Fibroblast of mammary gland (primary cell): ENCODE measurements at places on chromosomes 12 and 14.

DNA sequence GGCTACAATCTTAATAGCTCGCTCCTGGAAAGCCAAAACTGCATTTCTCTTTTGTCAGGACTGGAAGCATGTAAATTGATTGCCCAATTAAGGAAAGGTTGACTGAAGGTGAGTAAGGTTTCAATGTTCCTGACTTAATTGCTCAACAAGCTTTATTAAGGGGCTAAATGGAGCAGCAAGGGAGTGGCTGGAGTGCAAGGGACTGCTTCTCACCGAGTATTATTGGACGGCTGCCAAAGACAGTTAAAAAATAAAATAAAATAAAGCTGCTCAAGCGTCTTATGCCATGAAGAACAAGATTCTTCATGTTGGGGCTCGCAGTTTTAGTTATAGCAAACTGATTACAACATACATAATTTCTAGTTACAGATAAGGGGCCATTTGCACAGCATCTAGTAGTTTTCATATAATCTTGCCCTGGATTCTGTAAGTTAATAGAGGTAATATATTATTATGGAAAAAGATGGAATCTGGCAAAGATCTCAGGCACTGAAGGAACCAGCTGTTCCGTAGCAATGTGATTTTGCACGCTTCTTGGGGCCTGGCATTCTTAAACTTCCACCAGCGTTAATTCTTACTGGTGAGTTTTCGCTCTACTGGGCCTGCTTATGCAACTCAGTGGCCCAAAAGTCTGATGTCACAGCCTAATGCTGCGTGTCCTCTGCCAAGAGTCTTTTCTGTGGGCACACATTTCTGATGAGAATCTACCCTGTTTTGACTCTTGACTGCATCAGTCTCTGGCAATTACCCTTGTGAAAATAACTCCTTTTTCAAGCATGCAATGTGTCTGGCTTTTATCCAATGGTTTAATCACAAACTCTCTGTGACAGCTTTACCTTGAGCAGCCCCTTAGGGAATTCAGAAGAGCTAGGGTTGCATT lies 108.5 kb downstream of the SLC38A1 start:
- DNase-seq, result peak; percentile 58

- DNase-seq, result peak; percentile 81
Measured at GRCh38 chr12:66409195-66409871, 107.0 kb downstream of the HELB start.

DNA sequence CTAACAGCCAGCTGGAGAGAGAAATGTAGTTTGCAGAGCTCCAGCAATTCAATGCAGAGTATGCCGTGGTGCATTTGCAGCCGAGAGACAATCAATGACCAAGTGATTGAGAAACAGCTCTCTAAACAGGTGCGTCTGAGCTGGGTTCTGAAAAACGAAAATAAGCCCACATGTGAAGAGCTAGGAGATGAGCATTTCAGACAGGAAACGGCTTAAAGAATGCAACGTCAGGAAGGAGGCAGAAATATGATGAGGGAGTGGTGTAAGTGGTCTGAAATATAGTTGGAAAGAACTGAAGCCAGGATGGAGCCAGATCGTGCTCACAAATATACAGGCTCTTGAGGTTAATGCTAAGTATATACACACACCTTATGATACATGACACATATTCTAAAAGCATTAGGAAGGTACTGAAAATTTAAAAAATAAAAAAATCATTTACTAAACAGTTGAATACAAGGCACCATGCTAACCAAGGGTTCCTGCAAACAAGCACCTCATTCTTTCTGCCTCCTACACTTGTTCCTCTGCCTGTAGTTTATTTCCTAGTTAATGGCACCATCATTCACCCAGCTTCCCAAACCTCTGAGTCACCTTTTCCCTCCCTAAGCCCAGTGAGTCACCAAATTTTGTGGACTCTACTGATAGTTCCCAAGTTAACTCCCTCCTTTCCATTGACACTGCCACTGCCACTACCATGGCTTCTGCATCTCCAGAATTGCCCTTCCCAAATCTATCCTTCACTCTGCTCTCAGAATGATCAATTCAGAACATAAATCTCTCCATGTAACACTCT lies 2.3 kb upstream of the GARIN2 start:
- DNase-seq, result peak; percentile 83

DNA sequence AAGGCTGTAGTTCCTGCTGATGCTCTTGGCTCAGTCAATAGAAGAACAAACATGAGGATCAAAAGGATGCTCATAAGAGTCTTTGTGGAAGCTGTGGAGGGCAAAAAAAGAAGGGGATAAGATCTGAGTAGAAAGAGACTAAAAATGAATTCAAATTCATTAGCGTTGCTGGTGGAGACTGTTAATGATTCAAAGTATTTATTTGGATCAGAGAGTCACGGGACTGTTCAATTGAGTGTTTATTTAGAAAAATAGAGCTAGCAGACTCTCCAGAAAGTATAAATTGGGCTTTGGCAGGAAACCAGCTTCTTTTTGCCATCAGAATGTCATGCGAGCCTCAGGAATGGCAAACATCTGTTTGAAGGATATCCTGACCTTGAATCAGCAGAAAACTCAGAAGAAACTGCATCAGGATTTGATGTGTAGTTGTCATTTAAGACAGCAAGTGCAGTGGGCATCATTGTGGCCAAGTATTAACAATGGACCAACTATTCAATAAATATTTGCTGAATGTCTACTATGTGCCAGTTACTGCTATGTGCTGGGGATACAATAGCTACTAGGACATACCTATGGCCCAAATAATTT lies 126.4 kb downstream of the TBC1D30 start:
- no peak for DNase-seq

- no peak for DNase-seq
Measured at GRCh38 chr14:61386173-61386772, 64.9 kb downstream of the PRKCH start.

GRCh38 chr14:30005114-30005808 lies 77.6 kb upstream of the PRKD1 start:
- peak; percentile 81 for DNase-seq

DNA sequence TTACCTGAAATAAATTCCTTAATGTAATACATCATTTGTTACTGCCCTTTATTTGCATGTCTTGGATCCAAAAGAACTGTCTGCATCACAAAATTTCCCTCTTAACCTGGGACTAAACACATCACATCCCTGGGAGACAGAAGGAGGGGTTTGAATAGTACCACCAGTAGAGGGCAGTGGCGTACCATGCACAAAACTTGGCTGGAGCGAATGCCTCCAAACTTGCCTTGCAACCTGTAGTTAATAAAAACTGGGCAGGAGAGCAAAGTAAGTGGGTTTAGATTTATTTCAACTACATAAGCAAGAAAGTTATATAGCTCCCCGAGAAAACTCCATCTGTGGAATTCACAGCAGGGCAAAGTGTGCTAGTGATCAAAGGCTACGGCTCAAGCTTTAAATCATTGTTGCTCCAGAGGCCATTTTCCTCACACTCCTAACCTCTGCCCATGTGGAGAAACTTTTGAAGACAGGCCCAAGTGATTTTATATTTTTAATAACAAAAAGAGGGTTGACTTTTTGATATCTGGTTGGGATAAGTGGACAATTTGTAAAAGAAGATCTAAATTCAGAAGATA lies 1176.7 kb upstream of the SEL1L start:
- DNase-seq, result peak; percentile 74

DNA sequence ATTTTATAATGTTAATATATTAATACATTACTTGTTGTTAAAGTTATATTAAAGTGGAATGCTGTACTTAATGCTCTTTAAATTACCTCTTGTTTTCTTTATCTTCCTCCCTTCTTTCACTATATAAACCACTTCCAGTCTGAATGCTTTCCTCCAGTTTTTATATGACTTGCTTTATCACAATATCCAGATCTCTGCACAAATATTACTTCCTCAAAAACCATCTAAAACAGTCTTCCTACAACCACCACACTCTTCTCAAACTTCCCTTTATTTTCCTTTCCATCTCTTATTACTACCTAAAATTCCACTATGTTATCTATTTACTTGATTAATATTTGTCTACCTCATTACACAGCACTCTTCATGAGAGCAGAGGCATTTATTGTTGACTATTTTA lies 956.6 kb downstream of the LRFN5 start:
- DNase-seq, result no peak

DNA sequence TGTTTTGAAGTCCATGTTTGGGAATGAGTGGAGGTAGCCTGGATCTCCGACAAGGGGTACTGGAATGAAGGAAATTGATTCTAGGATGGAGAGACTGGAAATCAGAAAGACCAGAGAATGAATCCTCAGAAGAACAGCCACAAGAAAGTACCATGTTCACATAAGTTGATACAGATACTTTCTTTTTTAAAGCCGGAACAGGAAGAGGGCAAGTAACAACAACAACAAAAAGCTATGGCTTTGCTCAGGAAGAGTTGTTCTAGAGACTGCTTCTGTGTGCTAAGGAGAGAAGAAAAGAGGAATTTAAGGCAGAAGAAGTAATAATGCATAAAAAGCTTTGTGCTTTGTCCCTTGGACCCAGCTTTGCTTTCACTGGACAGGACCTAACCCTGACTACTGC lies 6.2 kb downstream of the TC2N start:
- DNase-seq, result no peak

DNA sequence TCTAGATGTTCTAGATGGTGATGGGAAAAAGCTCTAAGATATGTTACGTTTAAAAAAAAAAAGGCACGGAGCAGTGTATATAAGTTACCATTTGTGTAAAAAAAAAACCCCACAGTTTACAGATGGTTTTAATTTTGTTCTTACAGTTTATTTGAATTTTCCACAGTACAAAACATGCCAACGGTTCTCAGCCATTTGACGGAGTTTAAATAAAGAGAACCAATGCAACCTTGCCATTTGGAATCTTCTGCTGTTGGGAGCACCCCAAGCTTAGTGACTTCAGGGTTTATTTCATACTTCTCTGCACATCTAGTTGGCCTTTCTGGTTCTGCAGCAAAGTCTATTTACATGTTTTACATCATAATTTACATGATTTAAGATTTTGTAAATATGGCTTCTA lies 7.7 kb upstream of the HPD start:
- DNase-seq, result peak; percentile 62

DNA sequence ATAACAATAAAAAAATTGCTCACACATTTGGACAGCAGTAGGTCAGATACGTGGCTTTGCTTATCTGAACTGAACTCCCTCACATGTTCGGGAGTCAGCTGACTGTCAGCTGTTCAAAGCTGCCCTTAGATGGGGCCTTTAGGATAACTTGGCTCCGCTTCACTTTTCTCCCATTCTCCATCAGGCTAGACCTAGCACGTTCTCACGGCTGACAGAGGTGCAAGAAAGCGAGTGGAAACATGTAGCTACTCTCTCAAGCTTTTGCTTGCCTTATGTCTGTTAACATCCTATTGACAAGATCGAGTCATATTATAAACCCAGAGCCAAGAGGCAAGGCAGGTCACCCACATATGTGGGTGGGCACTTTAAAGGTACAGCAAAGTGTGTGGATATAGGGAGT lies 112.0 kb upstream of the PDZRN4 start:
- no peak for DNase-seq

GRCh38 chr12:71333418-71333817 lies 106.2 kb upstream of the LGR5 start:
- DNase-seq, result no peak

DNA sequence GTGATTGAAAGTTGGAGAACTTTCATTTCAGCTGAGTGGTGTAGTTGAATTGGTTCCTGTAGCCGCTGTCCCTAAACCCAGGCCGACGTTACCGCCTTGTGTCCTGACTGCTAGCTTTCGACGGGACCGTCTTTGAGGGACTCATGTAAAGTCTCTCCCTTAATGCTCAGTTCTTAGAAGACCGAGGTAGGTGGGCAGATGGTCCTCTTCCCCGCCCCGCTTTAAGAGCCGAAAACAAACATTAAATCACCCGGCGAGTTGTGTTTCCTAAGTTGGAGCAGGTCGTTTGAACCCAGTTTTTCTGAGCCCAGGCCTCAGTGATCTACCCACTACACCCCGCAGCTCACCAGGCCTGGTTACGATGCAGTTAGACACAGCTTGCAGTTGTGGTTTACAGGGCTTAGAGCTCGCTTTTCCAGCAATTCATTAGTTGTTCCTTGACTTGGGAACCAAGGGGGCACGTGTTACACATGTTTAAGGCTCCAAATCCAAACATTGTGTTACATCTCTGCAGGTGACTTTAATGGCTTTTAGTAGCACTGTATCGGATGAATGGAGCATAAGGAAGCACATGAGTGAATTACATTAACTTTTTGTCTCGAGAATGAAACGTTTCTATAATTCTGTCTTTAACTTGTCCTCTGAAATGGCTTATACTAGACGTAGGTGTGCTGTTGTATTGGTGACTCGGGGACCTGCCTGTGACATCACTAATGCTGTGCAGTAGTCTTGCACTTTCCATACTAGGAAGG lies 790 bp downstream of the NEDD1 start:
- peak; percentile 30 for DNase-seq

GRCh38 chr12:107655281-107656065 lies 30.1 kb upstream of the PWP1 start:
- DNase-seq, result no peak

GRCh38 chr12:69099201-69099837 lies 140.1 kb upstream of the CPSF6 start:
- DNase-seq, result no peak

- peak; percentile 47 for DNase-seq
Measured at GRCh38 chr14:67187826-67188225, 1.4 kb upstream of the GARIN2 start.

DNA sequence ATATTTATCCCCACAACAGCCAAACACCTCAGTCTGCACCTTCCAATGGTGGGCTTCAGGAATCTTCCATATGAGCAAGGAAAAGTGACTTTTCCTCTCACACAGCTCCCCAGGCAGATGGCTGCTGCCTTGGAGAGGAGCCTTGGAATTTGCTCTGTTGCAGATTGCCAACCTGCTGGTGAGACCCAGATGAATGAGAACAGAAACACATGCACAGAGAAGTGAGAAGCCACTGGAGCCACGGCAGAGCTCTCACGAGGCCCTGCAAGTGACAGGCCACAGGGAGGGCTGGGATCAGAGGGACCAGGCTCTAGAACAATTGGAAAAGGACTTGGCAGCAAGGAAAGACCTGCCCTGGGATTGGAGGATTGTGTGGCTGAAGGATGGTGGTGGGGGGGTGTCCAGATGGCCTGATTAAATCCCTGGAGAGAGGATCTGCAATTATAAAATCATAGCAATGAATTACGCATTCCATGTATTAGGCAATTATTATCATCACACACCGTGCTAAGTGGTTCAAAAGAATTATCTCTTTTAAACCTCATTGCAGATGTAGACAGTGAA lies 84.9 kb upstream of the PWP1 start:
- DNase-seq, result no peak
